Spinal cord (tissue), 10 donors: ENCODE measurements at places on chromosomes 11 and 22. TPM values are rescaled to one million over a fixed set of nuclear protein-coding genes. Genes with fewer than 3 reads are reported as not detected.

B4GALNT4 gene
- total RNA-seq, result 27.0 TPM

HSPB2 gene
- 0.50 TPM for total RNA-seq

PRDM10 gene
- 6.9 TPM for total RNA-seq

SDF2L1 gene
- total RNA-seq, result 6.9 TPM

DNA sequence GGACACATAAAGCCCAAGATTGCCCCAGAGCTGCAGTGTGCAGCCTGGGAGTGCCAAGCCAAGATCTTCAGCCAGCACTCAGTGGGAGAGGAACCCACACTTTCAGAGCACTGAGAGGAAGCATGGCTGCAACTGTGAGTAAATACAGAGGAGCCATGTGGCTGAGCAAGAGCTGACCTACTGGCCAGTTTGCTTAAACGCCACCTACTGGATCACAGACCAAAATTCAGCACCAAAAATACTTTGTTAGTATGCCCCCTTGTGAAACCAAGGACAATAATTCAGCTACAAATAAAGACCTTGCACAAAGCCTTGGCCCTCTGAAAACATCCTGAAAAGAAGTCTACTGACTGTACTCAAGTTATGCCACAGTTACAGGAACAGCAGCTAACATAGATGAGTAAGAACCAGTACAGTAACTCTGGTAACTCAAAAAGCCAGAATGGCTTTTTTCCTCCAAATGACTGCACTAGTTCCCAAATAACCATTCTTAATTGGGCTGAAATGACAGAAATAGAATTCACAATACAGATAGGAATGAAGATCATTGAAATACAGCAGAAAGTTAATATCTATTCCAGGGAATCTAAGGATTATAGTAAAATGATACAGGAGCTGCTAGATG lies 10.1 kb upstream of the OR4A15 start:
- DNase-seq, result no peak

DNA sequence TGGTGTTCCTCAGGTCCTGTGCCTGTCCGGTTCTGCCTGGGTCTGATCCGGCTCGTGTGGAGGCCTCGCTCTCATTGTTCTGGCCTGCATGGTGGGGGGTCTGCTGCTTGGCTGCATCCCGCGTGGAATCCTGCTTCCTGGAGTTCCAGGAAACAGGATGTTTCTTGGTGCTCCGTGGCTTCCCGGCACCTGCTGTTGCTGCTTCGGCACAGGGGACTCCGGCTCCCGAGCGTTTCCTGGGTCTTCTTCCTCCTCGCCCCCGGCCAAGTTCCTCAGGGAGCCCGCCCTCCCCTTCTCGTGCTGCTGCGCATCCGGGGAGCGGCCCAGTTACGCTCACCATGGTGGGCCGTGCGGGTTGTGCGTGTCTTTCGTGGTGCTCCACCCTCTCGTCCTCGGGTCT lies 29.9 kb downstream of the GLB1L2 start:
- DNase-seq, result no peak

- no peak for DNase-seq
These were observed 21.5 kb upstream of the P2RY2 start for GRCh38 chr11:73196576-73196975.

DNA sequence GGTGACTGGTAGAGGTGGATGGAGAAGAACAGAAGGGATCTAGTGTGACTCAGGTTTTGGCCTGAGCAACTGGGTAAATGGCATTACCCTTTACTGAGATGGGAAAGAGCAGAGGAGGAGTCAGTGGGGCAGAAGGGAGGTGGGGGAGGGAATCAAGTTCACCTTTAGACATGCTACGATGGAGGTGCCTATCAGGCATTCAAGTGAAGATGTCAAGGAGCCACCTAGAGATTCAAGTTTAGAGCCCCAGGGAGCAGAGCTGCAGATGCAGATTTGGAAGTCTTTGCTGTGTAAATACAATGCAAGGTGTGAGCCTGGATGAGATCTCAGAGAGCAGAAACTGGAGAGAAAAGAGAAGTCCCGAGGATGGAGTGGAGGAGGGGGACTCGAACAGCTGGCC lies 979 bp upstream of the MOGAT2 start:
- DNase-seq, result no peak

- no peak for DNase-seq
These were observed 459.6 kb downstream of the TBC1D22A start for GRCh38 chr22:47221840-47222615.

- DNase-seq, result no peak
These were observed 253.8 kb upstream of the CNTN5 start for GRCh38 chr11:98766903-98767302.
